ENCODE measurements at places on chromosomes 1 and 21.

DNA sequence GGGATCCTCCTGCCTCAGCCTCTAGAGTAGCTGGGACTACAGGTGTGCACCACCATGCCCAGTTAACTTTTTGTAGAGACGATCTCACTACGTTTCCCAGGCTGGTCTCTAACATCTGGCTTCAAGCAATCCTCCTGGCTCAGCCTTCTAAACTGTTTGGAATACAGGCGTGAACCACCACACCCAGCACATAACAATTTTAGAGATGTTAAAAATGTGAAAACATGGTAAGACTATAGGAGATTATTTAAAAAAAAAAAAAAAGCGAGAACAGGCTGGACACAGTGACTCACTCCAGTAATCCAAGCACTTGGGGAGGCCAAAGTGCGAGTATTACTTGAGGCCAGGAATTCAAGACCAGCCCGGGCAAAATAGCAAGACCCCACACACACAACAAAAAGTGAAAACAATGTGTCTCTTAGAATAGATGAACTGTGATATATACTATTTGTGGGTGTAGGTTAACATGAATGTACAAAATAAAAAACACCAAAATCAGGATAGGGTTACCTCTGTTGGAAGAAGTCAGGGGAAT, 19.6 kb downstream of the CCDC18 start:
- DNase-seq: no peak

DNA sequence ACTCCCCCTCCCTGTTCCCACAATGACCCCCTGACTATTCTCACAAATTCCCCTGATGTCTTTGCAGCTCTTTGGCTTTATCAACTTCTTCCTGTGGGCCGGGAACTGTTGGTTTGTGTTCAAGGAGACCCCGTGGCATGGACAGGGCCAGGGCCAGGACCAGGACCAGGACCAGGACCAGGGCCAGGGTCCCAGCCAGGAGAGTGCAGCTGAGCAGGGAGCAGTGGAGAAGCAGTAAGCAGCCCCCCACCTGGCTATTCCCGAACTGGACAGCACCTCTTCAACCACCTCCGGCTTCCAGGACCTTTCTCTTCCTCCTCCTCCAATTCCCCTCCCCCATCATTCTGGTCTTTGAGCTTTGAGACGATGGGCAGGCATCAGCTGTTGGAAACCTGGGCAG, 4.4 kb upstream of the ATXN7L2 start:
- no peak for DNase-seq

GRCh38 chr1:198444792-198445191, 95.7 kb downstream of the ATP6V1G3 start:
- no peak for DNase-seq

DNA sequence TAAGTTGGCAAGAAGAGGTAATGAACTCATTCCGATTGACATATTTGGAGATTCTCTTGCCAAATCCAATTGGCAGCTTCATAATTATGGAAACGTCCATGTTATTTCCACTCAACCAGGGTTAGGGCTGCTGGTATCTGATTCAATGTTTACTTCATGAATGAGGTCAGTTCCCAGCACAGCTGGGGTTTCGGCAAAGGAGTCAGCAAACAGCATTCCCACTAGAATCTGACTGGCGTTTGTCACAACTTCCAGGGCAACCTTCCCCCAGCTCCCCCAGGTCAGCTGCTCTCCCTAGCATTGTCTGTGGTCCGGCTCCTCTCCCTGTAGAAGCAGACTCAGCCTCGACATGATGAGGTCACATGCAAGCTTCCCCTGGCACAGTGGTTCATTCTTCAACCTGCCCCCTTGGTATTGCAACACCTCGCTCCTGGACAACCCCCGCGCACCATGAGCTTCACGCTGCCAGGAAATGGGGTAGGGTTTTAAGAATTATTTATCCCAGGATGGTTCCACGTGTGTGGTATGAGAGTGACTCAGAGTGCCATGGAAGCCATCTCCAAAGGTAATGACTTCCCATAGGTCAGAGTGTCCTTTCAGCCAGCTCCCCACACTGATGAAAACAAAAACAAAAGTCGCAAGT, 100.7 kb upstream of the SLC25A33 start:
- no peak for DNase-seq

DNA sequence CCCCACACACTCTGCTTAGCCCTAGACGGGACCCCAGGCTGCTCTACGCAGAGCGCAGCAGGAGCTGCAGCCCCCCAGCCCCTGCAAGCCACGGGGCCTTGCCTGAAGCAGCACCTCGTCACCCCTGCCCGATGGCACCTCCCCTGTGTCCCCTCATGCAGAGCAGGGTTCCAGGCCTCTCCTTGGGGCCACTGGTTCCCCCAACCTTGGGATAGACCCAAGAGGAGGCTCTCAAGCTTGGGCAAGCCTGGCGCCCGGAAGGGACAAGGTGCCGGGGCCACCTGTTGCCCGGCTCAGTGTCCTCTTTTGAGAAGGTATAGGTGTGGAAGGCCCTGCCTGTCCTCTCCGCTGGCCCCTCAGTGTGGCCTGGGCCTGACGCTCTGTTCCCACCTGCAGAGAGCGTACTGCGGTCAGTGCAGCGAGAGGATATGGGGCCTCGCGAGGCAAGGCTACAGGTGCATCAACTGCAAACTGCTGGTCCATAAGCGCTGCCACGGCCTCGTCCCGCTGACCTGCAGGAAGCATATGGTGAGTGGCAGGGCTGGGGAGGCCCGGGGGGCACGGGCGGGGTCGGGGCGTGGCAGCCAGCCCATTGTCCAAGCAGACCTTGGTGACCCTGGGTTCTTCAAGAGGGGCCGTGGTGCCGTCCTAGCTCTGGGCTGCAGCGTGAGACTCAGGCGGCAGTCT, 50.6 kb downstream of the FAAP20 start:
- no peak for DNase-seq

- DNase-seq: no peak
Measured at GRCh38 chr1:33610391-33610790, 137.9 kb downstream of the ZSCAN20 start.

DNA sequence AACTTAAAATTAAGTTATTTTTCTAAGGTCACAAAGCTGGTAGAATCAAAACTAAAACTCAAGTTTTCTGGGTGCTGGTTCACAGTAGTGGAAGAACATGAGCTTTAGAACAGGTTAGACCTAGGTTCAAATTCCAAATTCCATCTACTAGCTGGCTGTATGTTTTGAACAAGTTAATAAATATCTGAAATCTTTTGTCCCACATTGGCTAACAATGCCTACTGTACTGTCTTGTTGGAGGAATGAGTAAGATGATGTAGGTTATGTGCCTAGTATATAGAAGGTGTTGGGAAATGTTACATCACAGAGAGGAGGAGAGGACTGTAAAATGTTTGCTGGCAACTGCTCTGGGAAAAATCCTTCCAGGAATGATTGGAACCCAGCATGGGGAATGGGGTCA, 14.0 kb upstream of the CD247 start:
- DNase-seq: no peak
